ENCODE measurements at places on chromosomes 11 and 22. TPM values are rescaled to one million over a fixed set of nuclear protein-coding genes. Genes with fewer than 3 reads are reported as not detected.

Gene OR52I2
- total RNA-seq: not detected

GRCh38 chr22:49833340-49834007, 5.8 kb upstream of the BRD1 start:
- H3K4me1 ChIP-seq: no peaks in the 10 kb centered on the region
- no peaks in the 10 kb centered on the region for H3K36me3 ChIP-seq
- DNase-seq: no peak
- H3K27ac ChIP-seq: no peak overlapping the region
- no peaks in the 10 kb centered on the region for H3K27me3 ChIP-seq

Gene WNT11
- 13.9 TPM for total RNA-seq

- no peaks in the 10 kb centered on the region for H3K4me1 ChIP-seq
- no peak overlapping the region for H3K27ac ChIP-seq
- peaks cover 41% of the 10 kb centered on the region for H3K27me3 ChIP-seq
Observed at GRCh38 chr11:64697663-64698375, 25.2 kb downstream of the NRXN2 start.

- no peak overlapping the region for H3K4me3 ChIP-seq
- H3K36me3 ChIP-seq: no peaks in the 10 kb centered on the region
- DNase-seq: no peak
- H3K27me3 ChIP-seq: no peaks in the 10 kb centered on the region
Observed at GRCh38 chr11:100927579-100927978, 202.0 kb downstream of the PGR start.

- DNase-seq: no peak
- no peaks in the 10 kb centered on the region for H3K36me3 ChIP-seq
- H3K27me3 ChIP-seq: peaks cover 66% of the 10 kb centered on the region
- no peak within 1 kb of the TSS for H3K4me3 ChIP-seq
Observed at GRCh38 chr22:29719899-29720645, at the start of gene CABP7. Gene CABP7 (plus strand): TSS chr22:29720003. CDS start chr22:29720425, 422 bp downstream.

Gene MPEG1
- total RNA-seq: 7.6 TPM

DNA sequence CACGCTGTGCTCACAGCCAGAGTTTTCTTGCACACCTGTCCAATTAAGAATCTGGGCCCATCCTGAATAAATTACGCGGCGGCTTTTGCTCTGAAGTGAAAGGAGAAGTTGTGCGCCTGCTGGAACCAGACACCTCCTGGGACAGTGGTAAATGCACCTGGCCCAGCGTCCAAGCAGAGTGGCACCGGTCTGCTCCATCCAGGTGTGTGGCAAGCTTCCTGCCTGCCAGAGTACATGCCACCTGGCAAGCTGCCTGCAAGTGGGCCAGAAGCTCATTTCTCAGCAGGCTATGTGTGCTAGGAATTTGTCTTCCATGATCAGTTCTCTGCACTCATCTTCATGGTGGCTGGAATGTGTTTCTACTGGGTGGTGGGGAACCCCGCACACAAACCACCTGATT, 660.6 kb downstream of the ETS1 start:
- H3K4me3 ChIP-seq: no peak overlapping the region
- no peak overlapping the region for H3K27ac ChIP-seq
- no peaks in the 10 kb centered on the region for H3K36me3 ChIP-seq
- H3K4me1 ChIP-seq: no peaks in the 10 kb centered on the region
- no peaks in the 10 kb centered on the region for H3K27me3 ChIP-seq

GRCh38 chr11:2390725-2391151, 9.8 kb upstream of the TSSC4 start:
- H3K27me3 ChIP-seq: no peaks in the 10 kb centered on the region
- no peak overlapping the region for H3K4me3 ChIP-seq
- H3K4me1 ChIP-seq: peaks cover 61% of the 10 kb centered on the region
- H3K36me3 ChIP-seq: no peaks in the 10 kb centered on the region
- H3K27ac ChIP-seq: peak overlapping the region; percentile 99

GRCh38 chr22:45870011-45870410, 107.0 kb downstream of the WNT7B start:
- H3K27me3 ChIP-seq: peaks cover 75% of the 10 kb centered on the region
- no peak overlapping the region for H3K4me3 ChIP-seq
- H3K27ac ChIP-seq: no peak overlapping the region
- no peaks in the 10 kb centered on the region for H3K36me3 ChIP-seq
- no peaks in the 10 kb centered on the region for H3K4me1 ChIP-seq

DNA sequence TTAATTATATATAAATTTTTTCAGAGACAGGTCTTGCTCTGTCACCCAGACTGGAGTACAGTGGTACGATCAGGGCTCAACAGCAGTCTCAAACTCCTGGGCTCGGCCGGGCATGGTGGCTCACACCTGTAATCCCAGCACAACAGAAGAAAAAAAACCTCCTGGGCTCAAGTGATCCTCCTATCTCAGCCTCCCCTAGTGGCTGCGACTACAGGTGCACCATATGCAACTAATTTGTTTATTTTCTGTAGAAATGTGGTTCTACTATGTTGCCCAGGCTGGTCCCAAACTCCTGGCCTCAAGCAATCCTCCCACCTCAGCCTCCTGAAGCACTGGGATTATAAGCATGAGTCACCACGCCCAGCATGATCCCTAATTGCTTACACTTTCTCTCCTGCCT, 56.1 kb upstream of the SLC35C1 start:
- no peak overlapping the region for H3K27ac ChIP-seq
- H3K4me1 ChIP-seq: no peaks in the 10 kb centered on the region
- no peaks in the 10 kb centered on the region for H3K36me3 ChIP-seq
- peaks cover 10% of the 10 kb centered on the region for H3K27me3 ChIP-seq
- no peak overlapping the region for H3K4me3 ChIP-seq

GRCh38 chr11:94131718-94132115, 3.1 kb downstream of the PANX1 start:
- H3K27ac ChIP-seq: peak overlapping the region; percentile 95
- H3K27me3 ChIP-seq: no peaks in the 10 kb centered on the region
- H3K4me1 ChIP-seq: peaks cover 48% of the 10 kb centered on the region
- no peak overlapping the region for H3K4me3 ChIP-seq

Gene PGM2L1
- 10.1 TPM for total RNA-seq

DNA sequence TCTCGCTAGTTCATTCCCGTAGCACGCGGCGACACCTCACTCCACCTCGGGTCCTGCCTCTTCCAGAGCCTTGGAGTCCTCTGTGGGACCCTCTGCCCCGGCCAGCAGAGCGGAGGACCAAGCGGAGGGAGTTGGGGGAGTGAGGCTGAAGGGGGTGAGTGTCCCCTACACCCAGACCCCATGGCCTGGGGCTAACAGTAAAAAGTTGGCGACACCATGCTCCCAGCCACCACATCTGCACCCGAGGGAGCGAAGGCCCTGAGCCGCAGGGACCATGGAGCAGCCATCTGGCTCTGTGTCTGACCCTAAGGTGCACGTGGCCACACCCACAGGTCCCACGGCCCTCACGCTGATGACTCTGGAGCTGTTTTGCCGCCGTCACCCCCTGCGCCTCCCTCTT, 293.8 kb downstream of the BRD1 start:
- no peaks in the 10 kb centered on the region for H3K36me3 ChIP-seq
- H3K27ac ChIP-seq: no peak overlapping the region
- H3K4me1 ChIP-seq: no peaks in the 10 kb centered on the region
- no peak for DNase-seq

Gene MISFA
- 0.40 TPM for total RNA-seq

Gene TTLL1
- 2.0 TPM for total RNA-seq

DNA sequence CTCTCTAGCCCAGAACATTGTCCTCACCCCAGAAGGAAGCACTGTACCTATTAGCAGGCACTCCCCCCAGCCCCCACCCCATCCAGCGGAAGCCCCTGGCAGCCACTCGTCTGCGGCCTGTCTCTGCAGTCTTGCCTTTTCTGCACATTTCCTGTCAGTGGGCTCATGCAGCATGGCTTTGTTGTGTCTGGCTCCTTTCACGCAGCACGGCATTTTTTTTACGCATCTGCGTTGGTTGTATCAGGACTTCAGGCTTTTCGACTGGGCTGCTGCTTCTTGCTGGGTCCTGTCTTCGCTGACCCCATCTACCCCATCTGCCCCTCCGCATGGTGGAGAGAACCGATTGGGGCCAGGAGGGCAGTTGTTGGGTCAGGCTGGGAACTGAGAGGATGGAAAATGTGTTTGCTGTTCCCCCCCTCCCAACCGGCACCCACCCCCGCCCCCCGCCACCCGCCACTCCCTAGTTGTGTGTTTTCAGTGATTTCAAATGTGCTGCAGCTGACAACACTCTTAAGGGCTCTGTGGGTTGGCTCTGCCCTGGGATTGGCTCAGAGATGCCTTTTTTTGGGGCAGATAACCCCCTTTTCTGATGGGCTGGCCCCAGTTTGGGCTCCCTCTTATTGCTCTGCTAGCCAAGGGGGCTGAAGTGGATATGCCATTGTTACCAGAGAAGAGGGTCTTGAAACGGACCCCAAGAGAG, 110.0 kb downstream of the KIAA1671 start:
- H3K36me3 ChIP-seq: no peaks in the 10 kb centered on the region
- H3K27ac ChIP-seq: no peak overlapping the region
- H3K27me3 ChIP-seq: no peaks in the 10 kb centered on the region
- no peak overlapping the region for H3K4me3 ChIP-seq
- no peaks in the 10 kb centered on the region for H3K4me1 ChIP-seq

- H3K4me3 ChIP-seq: no peak overlapping the region
- no peaks in the 10 kb centered on the region for H3K36me3 ChIP-seq
- H3K27me3 ChIP-seq: no peaks in the 10 kb centered on the region
- H3K27ac ChIP-seq: no peak overlapping the region
- H3K4me1 ChIP-seq: no peaks in the 10 kb centered on the region
Observed at GRCh38 chr11:85540181-85540580, 87.0 kb downstream of the DLG2 start.

DNA sequence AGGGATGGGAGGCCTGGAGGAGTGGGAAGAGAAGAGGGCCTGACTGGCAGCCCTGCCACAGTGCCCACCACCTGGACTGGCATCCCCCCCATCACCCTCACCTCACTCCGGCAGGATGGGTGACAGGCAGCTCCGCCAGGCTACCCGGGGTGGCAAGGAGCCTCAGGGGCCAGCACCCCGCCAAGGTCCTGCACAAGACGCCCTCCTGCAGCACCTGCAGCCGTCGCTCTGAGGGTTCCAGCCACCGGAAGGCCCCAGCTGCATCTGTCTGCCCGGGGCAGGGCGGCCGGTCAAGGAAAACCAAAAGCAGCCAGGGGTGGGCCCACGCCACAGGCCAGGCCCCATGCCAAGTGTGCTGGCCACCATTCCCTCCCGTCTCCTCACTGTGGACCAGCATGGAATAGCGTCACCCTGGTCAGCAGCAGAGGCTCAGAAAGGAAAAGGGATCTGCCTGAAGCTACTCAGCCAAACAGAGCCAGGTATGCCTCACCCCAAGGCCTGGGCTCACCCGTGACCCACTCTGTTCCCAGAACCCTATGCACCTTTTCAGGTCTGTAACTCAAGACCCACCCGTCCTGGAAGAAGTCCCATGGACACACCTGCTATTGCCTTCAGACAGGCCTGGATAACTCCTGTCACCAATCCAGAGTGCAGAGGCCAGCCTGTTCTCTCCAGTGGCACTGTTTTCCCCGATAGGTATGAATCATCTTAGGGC, 7.0 kb downstream of the RHBDD3 start:
- H3K27me3 ChIP-seq: no peaks in the 10 kb centered on the region
- H3K36me3 ChIP-seq: no peaks in the 10 kb centered on the region
- no peak overlapping the region for H3K27ac ChIP-seq
- no peak for DNase-seq

- no peak for DNase-seq
- no peak overlapping the region for H3K27ac ChIP-seq
- peaks cover 15% of the 10 kb centered on the region for H3K4me1 ChIP-seq
- H3K36me3 ChIP-seq: no peaks in the 10 kb centered on the region
Observed at GRCh38 chr11:122979103-122979814, 2.4 kb downstream of the BSX start.

Gene TRIM29
- not detected for total RNA-seq

Gene MFRP
- total RNA-seq: not detected

Gene REXO2
- total RNA-seq: 52.0 TPM

DNA sequence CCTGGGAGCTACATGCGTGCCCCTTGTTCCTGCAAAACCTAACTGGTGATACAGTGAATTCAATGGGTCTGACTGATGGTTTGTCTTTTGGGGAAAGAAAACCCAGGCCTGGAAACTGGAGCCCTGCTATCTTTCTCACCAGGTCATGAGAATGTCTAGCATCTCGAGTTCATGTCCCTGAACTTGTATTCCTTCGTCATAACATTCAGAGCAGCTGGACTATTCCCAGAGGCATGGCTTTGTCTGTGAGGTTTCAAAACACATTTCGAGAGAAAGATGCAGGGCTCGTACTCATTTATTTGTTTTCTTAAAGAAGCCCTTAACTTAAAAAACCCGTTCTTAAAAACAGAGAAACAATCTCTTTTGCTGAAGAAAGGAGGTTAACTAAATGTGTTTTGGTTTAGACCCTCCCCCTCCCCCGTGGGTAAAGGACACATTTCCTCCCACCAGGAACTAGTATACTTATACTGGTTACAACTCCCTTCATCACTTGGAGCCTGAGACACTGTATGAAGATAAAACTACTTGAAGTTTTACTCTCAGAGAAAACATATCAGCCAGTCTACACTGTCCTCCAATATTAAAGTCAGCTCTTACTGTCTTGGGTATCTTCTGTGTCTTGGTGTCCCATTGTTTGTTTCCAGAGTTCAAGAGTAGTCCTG, 43.2 kb downstream of the ME3 start:
- H3K36me3 ChIP-seq: no peaks in the 10 kb centered on the region
- no peak for DNase-seq
- no peaks in the 10 kb centered on the region for H3K4me1 ChIP-seq

GRCh38 chr11:134331354-134332188, at the start of gene GLB1L2:
Gene GLB1L2 (plus strand): TSS chr11:134331988. CDS start chr11:134332062, 74 bp downstream.
- DNase-seq: peak; percentile 90
- peaks cover 21% of the 10 kb centered on the region for H3K4me1 ChIP-seq
- H3K4me3 ChIP-seq: peak within 1 kb of the TSS; percentile 71
- peaks cover 6% of the 10 kb centered on the region for H3K27me3 ChIP-seq
- H3K36me3 ChIP-seq: no peaks in the 10 kb centered on the region
- peak within 1 kb of the TSS; percentile 68 for H3K27ac ChIP-seq

Gene CLTCL1
- total RNA-seq: 7.4 TPM

Gene OR5P2
- not detected for total RNA-seq

- peak overlapping the region; percentile 80 for H3K27ac ChIP-seq
- no peaks in the 10 kb centered on the region for H3K36me3 ChIP-seq
- H3K27me3 ChIP-seq: no peaks in the 10 kb centered on the region
- peak overlapping the region; percentile 12 for H3K4me3 ChIP-seq
- peak; percentile 86 for DNase-seq
Observed at GRCh38 chr11:2778630-2779498, 79.1 kb upstream of the KCNQ1OT1 start.

- no peaks in the 10 kb centered on the region for H3K27me3 ChIP-seq
- peak overlapping the region; percentile 85 for H3K27ac ChIP-seq
- peaks cover 46% of the 10 kb centered on the region for H3K4me1 ChIP-seq
- DNase-seq: peak; percentile 81
Observed at GRCh38 chr11:65112546-65113360, 1.1 kb downstream of the TM7SF2 start.

Gene GRAP2
- 3.7 TPM for total RNA-seq

DNA sequence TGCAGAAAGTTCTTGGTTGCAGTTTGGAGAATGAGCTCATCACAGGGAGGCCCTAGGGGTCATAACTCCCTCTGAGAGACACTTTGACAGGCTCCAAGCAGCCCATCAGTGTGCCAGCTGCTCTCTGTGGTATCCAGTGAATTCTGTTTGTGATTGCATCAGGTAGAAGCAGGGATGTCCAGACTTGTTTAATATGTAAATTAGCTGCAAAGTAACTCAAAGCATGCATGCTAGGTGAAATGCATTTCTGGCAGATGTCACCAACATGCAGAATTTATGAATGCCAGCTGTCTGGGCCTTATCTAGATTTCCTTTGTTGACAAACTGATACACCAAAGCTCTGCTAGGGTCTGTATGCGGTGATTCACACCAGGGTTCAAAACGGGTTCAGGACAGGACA, 123.6 kb upstream of the MTNR1B start:
- no peaks in the 10 kb centered on the region for H3K36me3 ChIP-seq
- H3K27me3 ChIP-seq: no peaks in the 10 kb centered on the region
- H3K4me3 ChIP-seq: no peak overlapping the region
- H3K4me1 ChIP-seq: peaks cover 30% of the 10 kb centered on the region

- peak; percentile 0 for DNase-seq
- H3K27ac ChIP-seq: no peak overlapping the region
- H3K27me3 ChIP-seq: no peaks in the 10 kb centered on the region
- H3K4me3 ChIP-seq: no peak overlapping the region
Observed at GRCh38 chr22:49330421-49331222, 497.1 kb downstream of the BRD1 start.

Data from transverse colon (tissue), 4 donors.